ENCODE measurements at places on chromosomes 2 and 18.

GRCh38 chr2:185806783-185807182 lies 68.2 kb downstream of the FSIP2 start:
- DNase-seq, result no peak

GRCh38 chr18:24499814-24500213 lies 39.4 kb downstream of the HRH4 start:
- no peak for DNase-seq

DNA sequence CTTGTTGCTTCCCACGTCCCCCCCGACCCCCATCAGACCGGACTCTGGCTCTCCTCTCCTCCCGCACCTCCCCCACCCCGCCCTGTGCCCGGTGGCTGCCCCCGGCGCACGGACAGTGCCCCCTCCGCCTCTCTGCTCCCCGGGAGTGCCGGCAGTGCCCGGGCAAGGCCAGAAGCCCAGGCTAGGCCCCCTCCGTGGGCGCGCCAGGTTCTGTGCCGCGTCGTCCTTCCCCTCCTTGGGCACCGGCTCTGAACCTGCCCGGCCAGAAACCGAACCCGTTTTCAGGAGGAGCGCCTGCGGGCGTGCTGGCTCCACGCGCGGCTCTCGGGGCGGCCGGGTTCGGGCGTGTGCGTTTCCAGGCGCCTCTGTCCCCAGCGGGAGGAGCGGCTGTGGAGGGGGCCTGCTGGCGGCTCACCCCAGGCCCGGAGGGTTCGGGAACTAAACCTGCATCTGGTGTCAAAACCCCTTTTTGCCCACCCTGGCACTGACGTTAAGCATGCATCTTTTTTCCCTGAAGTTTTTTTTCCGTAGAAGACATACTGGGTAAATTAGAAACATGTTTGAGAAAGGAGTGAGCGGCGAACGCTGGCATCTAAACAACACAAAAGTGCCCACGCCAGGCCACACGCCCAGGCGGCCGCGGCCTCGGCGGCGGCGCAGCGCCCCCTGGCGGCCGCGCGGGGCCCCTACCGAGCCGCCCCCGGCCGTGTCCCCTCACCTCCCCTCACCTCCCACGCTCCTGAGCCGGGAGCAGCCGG lies 123.9 kb upstream of the SLC1A4 start:
- DNase-seq, result peak; percentile 46

- DNase-seq, result no peak
Measured at GRCh38 chr18:74546751-74547530, 12.6 kb downstream of the CNDP1 start.

- no peak for DNase-seq
Measured at GRCh38 chr2:221075203-221075602, 496.9 kb downstream of the EPHA4 start.

Measured in DMS79 (cell line).